ENCODE measurements at places on chromosomes 3 and 15.

GRCh38 chr15:77527164-77527778 lies 105.4 kb downstream of the LINGO1 start:
- DNase-seq = no peak

DNA sequence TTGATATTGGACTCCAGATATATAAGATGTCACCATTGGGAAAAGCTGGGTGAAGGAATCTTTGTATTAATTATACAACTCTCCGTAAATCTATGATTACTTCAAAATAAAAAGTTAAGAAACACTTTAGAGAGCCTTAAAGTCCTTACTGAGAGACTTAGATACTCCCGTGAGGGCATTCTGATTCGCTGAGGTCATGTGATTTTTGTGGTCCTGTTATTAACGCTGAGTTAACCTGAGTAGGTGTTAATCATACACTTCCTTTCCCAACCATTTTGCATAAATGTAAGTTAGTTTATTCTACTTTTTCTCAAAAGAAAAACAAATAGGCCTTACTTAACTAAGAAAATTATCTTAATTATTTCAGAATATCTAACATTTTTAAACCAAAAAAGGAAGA lies 67.1 kb upstream of the LMOD3 start:
- no peak for DNase-seq

DNA sequence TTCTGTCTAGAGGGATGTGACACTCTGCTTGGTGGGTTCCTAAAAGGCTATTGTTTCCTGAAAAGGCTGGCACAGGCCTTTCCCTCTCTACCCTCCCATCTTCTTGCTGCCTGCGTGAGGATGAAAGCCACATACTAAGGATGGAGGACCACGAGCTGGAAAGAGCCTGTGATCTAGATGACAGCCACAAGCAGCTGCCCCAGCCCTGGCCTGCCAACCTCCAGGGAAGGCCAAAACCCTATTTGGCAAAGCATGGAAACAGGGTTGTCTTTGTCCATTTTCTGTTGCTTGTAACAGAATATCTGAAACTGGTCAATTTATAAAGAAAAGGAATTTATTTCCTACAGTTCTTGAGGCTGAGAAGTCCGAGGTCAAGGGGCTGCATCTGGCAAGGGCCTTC lies 144.5 kb downstream of the FBLN2 start:
- DNase-seq = no peak

- no peak for DNase-seq
Measured at GRCh38 chr3:107660306-107660976, 137.7 kb downstream of the BBX start.

DNA sequence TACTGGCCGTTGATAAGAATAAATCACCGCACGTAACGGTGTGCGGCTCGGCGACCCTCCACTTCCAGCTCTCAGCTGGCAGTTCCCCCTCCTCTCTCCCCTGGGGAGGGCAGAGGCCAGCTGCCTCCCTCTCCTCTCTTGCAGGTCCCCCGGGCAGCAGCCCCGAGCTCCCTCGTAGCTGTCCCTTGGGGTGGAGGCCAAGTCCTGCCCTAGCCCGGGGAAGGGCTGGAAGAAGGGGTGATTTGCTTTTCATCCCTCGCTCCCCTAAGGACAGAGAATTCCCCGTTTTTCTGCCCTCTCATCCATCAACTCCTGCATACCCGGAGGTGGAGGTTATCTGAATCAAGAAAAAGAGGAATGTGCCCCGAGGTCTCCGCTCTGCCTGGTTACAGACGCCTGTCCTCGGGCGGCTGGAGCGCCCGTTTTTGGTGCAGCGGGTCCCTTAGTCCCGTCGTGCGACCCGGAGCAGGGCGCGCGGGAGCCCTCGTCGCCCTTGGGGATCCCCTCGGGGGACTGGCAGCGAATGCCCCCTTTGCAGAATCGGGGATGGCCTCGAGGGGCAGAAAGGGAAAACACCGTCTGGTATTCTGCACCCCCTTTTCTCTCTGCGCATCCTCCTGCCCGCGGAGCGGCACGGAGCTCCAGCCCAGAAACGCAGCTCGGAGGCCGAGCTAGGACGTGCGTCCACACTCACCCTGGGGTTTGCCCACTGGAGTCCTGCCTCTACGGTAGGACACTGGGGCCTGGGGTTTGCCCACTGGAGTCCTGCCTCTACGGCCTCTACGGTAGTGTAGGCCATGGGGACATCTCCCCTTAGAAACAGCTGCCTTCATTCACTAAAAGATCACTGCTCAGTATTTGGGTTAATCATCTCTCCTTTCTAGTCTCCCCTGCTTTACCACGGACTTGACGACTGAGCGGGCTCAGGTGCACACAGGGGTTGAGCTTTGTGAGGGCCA lies 2.2 kb downstream of the PTPRG start:
- DNase-seq = no peak

DNA sequence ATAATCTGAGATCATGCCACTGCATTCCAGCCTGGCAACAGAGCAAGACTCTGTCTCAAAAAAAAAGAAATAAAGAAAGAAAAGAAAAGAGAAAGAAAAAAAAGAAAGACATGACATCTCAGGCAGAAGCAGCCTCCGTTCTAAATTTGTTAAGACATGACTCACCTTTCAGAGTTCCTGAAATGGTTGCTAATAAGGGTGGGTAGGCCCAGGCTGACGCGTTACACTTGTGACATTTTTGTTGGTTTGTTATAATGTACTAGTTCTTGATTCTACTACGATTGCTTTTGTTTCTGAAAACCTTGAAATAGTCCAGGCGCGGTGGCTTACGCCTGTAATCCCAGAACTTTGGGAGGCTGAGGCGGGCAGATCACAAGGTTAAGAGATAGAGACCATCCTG lies 21.0 kb downstream of the SLC25A20 start:
- DNase-seq = no peak

- no peak for DNase-seq
Measured at GRCh38 chr3:69212411-69213160, 90.2 kb upstream of the LMOD3 start.

DNA sequence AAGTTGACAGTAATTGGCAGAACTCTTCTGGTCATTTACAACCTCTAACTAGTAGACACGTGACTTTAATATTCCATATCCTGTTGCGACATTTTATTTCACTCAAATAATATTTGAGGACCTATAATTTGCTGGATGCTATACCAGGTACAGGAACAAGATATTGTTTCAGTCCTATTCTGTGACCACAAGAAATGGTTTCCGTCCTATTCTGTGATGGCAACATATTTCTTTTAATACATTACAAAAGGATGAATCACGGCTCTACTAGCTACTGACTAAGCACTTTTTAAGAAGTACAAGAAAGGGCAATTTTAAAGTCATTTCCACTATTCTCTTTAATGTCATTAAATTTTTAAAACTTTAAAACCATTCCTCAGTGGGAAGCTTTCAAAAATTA lies 400.2 kb downstream of the CNTN3 start:
- DNase-seq = no peak

- DNase-seq = no peak
Measured at GRCh38 chr3:16893618-16894200, 9.0 kb downstream of the PLCL2 start.

GRCh38 chr3:119195911-119196310 lies 22.5 kb downstream of the UPK1B start:
- DNase-seq = no peak

GRCh38 chr3:106239195-106239697 lies 370.4 kb upstream of the CBLB start:
- no peak for DNase-seq

DNA sequence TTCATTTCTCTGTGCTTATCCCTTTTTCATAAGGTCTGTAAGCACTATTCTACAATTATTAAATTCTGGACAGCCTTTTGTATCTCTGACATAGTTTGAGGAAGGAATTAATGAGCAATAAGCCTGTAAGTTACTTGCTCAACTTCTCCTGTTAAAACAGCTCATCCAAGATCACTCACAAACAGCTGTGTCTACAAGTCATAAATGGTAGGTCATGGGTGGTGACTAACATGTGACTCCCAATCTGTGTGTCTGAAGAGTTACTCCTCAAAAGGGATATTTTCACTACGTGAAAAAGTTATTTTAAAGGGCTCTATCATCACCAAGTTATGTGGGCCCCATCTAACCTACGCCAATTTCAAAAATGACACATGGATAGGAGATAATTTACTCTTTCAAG lies 145.2 kb upstream of the CBLB start:
- no peak for DNase-seq

- DNase-seq = no peak
Measured at GRCh38 chr15:69893863-69894262, 203.9 kb downstream of the TLE3 start.

DNA sequence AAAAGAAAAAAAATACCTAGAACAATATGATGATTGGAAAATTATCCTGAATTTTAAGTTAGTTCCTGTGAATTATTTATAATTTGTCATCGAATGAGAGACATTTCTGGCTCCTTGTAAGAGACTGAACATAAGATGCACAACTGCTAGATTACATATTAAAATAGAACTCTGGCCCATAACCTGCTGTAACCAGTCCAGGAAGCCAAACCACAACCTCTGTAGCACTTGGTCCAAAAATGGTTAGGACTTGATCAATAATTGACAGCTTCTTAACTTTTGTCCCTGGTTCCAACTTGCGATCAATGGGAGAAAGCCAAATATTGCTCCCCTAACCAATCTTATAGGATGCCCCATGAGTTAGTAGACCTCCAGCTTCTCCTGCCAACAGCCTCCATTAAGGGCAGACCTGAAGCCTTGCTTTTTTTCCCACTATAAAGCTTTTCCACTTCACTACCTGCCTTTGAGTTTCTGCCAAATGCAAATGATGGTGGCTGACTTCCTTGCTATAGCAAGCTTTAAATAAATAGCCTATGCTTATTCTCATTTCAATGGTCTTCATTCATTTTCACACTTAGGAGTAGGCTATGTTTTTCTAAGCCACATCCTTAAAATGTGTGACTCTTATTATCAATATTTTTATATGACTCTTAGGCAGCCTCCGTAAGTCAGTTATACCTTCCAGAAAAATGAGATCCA lies 224.0 kb upstream of the ARHGEF26 start:
- no peak for DNase-seq

DNA sequence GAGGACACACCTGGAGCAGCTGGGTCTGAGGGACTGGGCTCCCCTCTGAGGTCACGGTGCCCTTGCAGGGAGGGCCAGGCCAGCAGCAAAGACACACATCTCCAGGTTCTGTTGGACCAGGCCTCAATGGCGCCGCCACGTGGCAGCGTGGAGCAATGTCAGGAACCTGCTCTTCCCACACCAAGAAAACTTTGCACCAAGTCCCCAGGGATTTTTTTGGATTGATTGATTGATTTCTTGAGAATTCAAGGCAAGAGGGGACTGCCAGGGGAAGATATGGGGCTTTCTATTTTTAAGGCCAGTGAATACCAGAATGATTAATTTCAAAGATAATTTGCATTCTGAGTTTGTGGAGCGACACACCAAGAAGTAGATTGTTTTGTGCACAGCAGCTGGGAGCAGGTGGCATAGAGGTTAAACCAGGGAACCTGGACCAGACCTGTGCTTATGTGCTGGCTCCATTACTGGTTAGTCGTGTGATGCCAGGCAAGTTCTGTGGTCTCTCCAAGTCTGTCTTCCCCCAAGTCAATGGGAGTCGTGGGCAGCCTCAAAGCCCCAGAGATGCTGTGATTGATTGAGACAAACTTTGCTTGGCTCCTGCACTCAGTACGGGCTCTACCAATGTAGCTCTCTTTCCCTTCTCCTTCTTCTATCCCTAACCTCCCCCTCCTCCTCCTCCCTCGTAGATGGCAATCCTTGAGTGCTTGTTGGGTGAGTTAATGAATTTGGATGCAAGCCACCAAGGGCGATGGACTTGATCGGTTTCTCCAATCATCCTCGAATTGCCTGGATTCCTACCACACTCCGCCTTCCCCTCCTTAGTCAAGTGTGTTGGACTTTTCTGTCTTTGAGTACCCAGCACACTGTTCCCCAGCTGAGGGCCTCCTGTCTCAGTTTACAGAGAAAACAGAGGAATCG lies 96.2 kb upstream of the TRPM1 start:
- DNase-seq = no peak

DNA sequence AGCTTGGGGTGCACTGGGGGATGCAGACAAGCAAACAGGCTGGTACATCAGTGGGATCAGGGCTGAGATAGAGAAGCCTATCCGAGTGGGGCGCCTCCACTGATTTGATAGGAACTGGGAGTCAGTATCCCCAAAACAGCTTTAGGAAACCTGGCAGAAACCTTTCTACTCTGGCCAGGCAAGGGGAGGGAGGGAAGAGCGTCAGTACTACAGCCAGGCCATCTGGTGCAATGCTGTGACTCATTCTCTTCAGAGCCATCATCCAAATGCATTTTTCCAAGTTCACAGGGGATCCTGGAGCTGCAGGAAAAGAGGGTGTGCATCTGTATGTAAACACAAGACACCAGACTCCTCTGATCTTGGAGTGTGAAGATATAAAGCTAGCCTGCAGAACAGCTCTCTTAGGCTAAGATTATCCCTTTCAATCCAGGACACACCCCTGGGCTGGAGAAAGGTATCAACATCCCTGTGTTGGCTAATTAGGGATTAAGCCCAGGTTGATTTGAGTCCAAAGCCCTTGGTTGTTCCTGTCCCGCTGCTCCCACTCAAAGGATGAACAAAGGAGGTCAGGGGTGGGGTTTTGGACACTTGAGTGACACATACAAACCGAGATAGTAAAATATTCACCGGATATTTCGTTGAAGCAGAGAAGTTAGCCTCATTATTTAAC lies 9.3 kb downstream of the GALNT15 start:
- DNase-seq = no peak

Data from stimulated activated CD4-positive, alpha-beta T cell treated with anti-CD3 and anti-CD28 coated beads, TNF-alpha, amount 100 ng/mL, for 1 hour (primary cell).